ENCODE measurements at places on chromosomes 13 and 19.
A peak's percentile ranks its signal among the peaks of the same experiment; 100 is the strongest.

GRCh38 chr13:98405690-98406344, 171.1 kb downstream of the STK24 start:
- DNase-seq, result peak; percentile 44

GRCh38 chr13:113152984-113153809, 5.3 kb upstream of the PROZ start:
- no peak for DNase-seq

GRCh38 chr13:76813891-76814290, 72.3 kb downstream of the KCTD12 start:
- DNase-seq, result no peak

- no peak for DNase-seq
Measured at GRCh38 chr19:5013761-5014160, 44.8 kb downstream of the KDM4B start.

DNA sequence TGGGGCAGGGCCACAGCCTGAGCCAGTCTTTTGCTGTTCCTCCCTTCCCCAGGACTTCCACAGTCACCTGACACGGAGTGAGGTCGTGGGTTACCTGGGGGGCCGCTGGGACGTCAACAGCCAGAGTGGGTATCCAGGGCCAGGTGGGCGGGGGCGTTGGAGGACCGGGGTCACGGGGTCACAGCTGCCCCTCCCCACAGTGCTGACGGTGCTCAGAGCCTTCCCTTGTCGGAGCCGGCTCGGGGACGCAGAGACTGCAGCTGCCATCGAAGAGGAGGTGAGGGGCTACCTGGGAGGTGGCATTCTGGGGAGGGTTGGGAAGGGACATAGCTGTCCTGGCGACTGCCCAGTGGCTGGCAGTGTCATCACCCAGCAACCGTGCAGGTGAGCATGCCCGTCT, 11.5 kb downstream of the MPND start:
- no peak for DNase-seq

Measured in NCI-H2029 treated with DMSO at 0.1 percent for 48 hours (cell line).